Activated CD4-positive, alpha-beta T cell treated with anti-CD3 and anti-CD28 coated beads for 48 hours (primary cell): ENCODE measurements at places on chromosomes 6 and 20.
A peak's percentile ranks its signal among the peaks of the same experiment; 100 is the strongest.

DNA sequence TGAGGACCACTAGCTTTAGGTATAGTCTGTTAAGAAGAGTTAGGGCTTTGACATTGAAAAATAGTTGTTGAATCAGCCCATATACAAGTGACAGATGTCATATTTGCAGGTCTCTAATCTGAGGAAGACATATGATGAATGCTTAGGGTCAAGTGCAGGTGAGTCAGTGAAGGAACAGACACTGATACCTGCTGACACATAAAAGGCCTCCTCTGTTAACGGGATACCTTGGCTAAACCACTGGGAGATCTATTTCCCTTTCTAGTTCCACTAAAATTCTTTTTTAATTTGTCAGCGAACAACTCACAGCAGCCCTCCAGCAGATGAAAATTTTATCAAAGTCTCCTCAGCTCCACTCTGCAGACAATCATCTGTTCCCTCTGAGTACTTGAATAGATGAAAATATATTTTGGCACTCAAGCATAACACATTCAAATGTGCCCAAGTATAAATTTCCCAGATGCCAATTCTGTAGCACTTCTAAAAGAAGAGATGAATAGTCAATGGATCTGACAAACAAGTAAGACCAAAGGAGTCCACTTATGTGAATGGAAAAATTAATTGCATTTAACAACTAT lies 154.0 kb downstream of the KIF16B start:
- no peak for DNase-seq

DNA sequence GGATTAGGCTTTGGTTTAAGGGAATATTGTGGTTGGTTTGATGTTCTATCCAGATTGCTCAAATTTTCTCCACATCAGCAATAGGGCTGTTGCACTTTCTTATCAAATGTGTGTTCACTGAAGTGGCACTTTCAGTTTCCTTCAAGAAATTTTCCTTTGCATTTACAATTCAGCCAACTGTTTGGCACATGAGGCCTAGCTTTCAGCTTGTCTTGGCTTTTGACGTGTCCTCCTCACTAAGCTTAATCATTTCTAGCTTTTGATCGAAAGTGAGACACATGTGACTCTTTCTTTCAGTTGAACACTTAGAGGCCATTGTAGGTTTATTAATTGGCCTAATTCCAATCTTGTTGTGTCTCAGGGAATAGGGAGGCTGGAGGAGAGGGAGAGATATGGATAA lies 104.8 kb downstream of the FLRT3 start:
- DNase-seq, result no peak

DNA sequence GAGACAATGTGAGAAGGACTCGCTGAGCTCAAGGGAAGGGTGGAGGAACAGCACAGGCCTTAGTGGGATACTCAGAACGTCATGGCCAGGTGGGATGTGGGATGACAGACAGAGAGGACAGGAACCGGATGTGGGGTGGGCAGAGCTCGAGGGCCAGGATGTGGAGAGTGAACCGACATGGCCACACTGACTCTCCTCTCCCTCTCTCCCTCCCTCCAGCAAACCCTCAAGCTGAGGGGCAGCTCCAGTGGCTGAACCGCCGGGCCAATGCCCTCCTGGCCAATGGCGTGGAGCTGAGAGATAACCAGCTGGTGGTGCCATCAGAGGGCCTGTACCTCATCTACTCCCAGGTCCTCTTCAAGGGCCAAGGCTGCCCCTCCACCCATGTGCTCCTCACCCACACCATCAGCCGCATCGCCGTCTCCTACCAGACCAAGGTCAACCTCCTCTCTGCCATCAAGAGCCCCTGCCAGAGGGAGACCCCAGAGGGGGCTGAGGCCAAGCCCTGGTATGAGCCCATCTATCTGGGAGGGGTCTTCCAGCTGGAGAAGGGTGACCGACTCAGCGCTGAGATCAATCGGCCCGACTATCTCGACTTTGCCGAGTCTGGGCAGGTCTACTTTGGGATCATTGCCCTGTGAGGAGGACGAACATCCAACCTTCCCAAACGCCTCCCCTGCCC lies 1.7 kb downstream of the TNF start:
- peak; percentile 67 for DNase-seq

DNA sequence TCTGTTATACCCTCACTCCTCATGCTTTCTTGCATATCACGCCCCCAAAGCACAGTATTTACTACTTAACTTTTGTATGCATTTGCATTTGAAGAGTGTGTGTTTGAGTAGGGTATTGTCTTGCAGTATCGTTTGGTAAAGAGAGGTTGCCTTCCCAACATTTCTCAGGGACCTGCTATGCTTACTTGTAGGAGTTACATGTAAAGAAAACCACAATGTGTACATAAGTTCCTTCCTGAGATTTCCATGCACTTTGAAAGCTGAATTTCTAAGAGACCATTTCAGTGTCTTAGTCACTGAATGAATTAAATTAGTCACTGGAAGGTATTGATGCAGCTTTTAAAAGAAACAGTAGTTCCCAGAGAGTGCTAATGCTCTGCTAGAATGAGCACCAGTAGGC lies 159.3 kb upstream of the LAMA2 start:
- DNase-seq, result no peak

DNA sequence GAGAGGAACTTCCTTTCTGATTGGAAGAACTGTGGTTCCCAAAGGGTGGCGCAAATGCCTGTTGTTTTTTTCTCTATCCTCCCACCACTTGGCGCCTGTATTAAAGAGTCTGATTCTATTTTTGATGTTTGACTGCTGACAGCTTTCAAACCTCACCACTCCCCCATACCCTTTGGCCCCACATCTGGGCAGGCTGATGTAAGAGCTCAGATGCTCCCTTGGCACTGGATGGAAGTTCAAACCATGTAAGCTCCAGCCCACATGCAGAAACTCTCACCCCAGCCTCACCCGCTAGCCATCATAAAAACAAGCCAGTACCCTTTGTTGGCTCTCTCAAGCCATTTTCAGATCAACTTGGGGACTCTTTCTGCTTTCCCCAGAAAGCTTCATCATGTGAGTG lies 20.0 kb upstream of the TMEM14A start:
- no peak for DNase-seq

DNA sequence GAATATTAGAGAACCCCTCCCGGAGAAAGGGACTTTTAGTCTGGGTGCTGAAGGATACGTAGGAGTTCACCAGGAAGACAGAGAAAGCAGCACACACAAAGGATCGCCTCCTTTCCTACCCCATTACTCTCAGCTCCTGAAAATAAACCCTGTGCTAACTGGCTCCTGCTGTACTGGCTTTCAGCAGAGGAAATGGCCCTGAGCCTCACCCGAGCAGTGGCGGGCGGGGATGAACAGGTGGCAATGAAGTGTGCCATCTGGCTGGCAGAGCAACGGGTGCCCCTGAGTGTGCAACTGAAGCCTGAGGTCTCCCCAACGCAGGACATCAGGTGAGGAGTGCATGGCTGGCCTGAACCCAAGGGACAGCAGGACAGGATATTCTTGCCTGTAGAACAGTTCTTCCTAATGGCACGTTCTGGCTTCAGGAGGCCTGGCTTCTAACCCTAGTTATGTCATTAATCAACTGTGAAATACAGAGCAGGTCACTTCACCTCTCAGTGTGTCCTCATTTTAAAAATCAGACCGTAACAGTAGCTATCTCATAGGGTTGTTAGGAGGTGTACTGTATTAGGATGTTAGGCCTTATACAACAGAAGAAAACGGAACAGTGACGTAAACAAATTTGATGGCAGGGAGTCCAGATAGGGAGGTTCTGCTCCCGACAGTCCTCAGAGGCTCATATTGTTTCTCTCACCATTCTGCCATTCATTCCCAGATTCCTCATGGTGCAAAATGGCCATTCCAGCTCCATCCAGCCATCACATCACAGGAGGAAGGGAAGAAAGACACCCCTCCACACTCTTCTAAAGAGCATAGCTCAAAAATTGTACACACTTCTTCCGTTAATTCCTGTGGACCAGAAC lies 1.8 kb downstream of the RBCK1 start:
- no peak for DNase-seq

- DNase-seq, result no peak
Measured at GRCh38 chr6:137866200-137866913, 702 bp upstream of the TNFAIP3 start.

DNA sequence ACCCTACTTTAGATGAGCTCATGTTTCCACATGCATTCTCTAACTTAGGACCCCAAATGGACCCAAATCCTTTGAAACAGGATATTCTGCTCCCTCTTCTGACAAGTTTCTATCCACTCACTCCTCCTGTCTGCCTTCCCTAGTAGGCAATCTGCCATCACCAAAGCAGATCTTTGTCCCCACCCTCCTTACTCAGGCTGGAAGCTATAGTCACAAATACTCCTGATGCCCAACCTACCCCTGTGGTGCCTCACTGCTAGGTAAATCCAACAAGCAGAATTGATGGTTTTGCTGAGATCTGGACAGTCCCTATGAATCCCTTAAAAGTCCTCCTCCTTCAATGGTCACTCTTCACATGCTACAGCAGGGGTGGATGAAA lies 21.7 kb downstream of the ELOVL5 start:
- no peak for DNase-seq

GRCh38 chr20:34579979-34580940 lies 21.7 kb downstream of the MAP1LC3A start:
- DNase-seq, result no peak

DNA sequence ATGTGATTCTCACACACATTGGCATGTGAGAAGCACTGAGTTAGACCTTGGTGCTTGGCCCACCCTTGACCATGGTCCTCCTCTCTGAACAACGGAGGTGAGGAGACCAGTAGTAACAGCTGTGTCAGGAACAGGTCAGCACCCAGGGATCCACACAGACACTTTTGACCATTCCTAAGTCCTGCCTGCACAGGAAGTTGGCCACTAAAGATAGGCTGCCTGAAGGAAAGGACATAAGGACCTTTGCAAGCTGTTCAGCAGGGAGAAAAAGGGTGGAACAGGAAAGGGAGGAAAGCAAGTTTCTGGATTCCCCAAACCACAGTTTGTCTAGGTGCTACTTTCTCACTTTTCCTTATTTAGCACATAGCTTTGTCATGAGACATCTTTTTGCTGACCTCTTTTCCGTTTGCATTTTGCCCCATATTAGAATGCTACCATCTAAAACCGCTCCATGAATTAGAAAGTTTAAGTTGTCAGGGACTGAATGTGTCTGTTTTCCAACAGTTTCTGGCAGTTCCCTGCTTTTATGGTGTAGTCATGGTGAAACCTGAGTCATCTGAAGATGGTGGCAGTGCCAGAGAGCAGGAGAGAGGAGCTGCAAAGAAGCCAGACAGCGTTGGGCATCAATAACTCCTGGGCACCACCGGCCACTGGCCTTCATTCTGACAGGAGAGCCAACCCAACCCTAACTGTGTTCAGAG lies 1.1 kb upstream of the CD109 start:
- peak; percentile 29 for DNase-seq

- no peak for DNase-seq
Measured at GRCh38 chr6:46850792-46851191, 57.6 kb downstream of the MEP1A start.

- DNase-seq, result no peak
Measured at GRCh38 chr6:44606504-44606903, 219.0 kb downstream of the CDC5L start.

DNA sequence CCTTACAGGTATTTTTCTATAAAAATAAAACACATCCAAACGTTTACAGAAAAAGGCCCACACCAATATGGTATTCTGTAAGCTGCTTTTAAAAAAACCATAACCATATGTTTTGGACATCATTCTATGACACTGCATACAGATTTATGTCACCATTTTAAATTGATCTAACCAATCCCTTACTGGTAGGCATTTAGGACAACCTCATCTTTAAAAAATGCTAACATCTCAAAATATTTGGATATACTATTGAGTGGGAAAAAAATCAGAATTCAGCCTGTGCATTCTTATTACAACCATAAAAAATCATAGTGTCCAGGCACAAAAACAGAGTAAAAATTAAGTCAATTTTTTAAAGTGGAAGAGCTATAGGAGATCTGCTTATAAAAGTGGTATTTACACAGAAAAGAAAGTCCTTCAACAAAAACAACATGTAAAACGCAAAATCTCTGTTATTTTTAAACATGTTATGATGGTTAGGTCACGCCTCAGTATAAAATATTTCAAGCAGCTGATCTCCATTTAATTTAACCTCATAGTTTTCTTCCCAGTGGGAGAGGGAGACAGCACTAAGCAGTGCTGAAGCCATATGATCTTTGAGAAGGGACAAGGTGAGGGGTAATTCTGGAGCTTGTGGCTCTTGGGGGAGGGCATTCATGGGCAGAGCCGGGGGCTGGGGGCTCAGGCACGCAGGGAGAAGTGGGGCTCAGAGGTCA lies 21.2 kb downstream of the TRAM2 start:
- DNase-seq, result no peak

DNA sequence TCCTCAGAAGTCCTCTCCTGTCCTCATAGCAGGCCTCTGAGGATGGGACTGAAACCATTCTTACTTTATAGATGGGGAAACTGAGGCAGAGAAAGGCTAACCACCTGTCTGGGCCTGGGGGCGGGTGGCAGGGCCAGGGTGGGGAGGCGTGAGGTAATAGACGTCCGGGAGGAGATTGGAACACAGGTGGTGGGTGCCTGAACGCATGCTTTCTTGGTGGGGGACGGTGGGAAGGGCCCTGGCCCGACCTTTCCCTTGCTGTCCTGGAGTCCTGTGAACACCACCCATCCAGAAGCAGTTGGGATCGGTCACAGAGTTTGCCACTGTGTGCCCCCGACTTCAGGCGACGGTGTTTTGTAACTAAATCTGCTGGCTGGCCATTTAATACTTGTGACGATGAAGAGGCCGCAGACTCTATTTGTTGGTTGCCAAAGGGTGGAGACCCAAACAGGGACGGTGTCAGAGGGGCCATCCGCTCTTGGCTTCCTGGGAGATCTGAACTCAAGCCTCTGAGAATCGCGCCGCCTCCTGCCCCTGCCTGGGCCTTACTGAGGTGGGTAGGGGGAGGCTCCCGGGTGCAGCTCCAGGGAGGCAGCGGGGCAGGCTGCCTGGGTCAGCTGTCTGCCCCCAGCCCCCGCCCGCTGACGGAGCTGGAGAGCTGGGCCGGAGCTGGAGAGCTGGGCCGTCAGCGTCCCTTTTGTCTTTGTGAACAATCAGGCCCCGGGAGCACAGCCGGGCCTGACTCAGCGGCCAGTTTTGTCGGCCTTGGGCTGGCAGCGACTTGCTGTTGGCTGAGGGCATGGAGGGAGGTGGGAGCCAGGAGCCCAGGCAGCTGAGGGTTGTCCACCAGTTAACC lies 4.1 kb downstream of the RBM38 start:
- DNase-seq, result no peak

DNA sequence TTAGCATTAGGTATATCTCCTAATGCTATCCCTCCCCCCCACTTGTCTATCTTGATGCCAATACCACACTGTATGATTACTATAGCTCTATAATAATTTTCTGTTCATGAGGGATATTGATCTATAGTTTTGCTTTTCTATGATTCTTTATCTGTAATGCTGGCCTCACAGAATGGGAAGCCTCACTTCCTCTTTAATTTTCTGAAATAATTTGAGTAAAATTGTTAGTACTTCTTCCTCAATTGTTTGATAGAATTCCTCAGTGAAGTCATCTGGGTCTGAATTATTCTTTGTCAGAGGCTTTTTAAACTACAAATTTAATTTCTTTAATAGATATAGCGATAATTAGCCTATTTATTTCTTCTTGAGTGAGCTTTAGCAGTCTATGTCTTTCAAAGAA lies 31.2 kb downstream of the SIRPD start:
- DNase-seq, result no peak

- DNase-seq, result no peak
Measured at GRCh38 chr6:122079916-122080315, 319.5 kb upstream of the HSF2 start.
